Mammary epithelial cell (primary cell): ENCODE measurements at places on chromosomes 16 and 17.

DNA sequence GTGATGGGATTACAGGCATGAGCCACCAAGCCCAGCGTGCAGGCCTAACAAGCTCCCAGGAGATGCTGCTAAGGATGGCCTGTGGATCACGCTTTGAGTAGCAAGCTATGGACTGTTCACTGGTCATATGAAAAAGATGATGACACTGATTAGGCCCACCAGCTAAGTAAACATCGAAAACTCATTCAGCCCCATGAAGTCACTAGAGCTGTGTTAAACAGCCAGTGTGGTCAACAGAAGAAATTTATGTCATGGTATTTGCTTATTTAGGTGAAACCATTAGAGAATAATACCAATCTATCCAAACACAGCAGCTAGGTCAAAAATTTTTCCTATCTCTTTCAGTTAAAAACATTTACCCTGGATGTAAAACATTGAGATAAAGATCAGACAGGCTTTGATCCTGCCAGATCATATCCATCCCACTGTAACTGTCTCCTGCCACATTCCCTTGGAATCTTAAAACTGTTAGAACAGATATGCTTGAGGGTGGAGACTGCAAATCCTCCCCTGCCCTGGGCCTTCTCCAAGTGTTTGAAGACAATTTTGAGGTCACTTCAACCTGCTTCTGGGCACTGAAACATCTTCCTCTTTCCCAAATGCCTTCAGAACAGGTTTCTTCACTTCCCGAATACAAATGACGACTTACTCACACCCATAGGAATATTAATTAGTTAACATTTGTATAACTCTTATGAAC is 30.9 kb downstream of the HOXB1 start:
- no peak for DNase-seq

GRCh38 chr17:31313982-31314781 is at the start of gene EVI2B:
Gene EVI2B, minus strand, starts transcription at chr17:31314054. Its CDS starts 8,445 bp downstream, at chr17:31305609.
- DNase-seq: peak; percentile 79

GRCh38 chr17:199191-199604 is 17.7 kb upstream of the DOC2B start:
- DNase-seq: no peak

DNA sequence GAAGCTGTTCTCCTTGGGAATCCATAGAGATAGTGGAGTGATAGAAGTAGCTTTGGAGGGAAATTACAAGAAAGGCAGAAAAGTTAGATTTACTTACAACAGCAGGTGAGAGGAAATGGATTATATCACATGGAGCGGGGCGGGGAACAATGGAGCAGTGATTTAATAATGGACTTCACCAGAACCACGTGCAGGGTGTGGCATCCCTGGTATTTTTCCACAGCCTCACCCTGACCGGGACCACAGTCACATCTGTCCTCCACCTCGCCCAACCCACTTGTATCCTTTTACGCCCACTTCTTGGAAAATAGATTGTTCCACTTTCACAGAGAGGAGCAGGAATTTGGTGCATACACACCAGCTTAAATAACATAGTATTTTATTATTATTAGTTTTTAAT is 15.9 kb upstream of the CYB5B start:
- DNase-seq: peak; percentile 58

- DNase-seq: no peak
These were observed 174.3 kb upstream of the CHMP6 start for GRCh38 chr17:80817321-80817845.

DNA sequence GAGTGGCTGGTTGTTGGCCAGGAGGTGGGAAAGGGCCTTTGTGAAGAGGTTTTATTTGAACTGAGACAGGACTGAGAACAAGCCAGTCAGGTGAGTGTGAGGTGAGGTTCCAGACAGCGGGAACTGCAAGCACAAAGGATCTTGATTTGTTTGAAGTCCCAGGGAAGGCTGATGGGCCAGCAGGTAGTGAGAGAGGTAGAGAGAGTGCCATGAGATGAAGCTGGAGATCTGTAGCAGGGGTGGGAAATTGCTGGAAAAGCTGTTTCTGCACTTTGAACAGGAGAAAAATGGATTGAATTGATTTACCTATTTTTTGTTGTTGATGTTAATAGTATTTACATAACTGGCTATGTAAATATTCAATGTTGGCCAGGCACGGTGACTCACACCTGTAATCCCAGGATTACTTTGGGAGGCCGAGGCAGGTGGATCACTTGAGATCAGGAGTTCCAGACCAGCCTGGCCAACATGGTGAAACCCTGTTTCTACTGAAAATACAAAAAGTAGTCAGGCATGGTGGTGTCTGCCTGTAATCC is 7.7 kb upstream of the DCTPP1 start:
- no peak for DNase-seq

- DNase-seq: no peak
These were observed 750 bp downstream of the ZFHX3 start for GRCh38 chr16:73047221-73047535.

- no peak for DNase-seq
These were observed 18.4 kb downstream of the METRNL start for GRCh38 chr17:83097831-83098230.

GRCh38 chr17:33858121-33858520 is 397.0 kb upstream of the CCL2 start:
- no peak for DNase-seq

- DNase-seq: no peak
These were observed 10.9 kb upstream of the ARHGAP23 start for GRCh38 chr17:38417210-38417951.

GRCh38 chr17:79176792-79177601 is 102.4 kb downstream of the ENGASE start:
- DNase-seq: no peak

DNA sequence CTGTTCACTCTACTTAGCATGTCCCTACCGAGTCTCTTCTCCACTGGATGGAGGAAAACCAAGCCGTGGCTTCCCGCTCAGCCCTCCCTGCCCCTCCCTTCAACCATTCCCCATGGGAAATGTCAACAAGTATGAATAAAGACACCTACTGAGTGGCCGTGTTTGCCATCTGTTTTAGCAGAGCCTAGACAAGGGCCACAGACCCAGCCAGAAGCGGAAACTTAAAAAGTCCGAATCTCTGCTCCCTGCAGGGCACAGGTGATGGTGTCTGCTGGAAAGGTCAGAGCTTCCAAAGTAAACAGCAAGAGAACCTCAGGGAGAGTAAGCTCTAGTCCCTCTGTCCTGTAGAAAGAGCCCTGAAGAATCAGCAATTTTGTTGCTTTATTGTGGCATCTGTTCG is 2.8 kb upstream of the LPCAT2 start:
- DNase-seq: no peak
